ENCODE measurements at places on chromosomes 1 and 21.

GRCh38 chr1:234932106-234932505, 196.5 kb downstream of the TOMM20 start:
- H3K36me3 ChIP-seq, result no peaks in the 10 kb centered on the region
- no peak for DNase-seq
- peaks cover 32% of the 10 kb centered on the region for H3K4me1 ChIP-seq

GRCh38 chr1:30081379-30082102, 641.8 kb downstream of the MATN1 start:
- no peaks in the 10 kb centered on the region for H3K27me3 ChIP-seq
- no peak overlapping the region for H3K27ac ChIP-seq
- DNase-seq, result no peak

GRCh38 chr1:10502206-10502605, 27.5 kb downstream of the PEX14 start:
- H3K27ac ChIP-seq, result no peak overlapping the region
- no peaks in the 10 kb centered on the region for H3K36me3 ChIP-seq
- H3K27me3 ChIP-seq, result no peaks in the 10 kb centered on the region
- H3K4me3 ChIP-seq, result no peak overlapping the region

DNA sequence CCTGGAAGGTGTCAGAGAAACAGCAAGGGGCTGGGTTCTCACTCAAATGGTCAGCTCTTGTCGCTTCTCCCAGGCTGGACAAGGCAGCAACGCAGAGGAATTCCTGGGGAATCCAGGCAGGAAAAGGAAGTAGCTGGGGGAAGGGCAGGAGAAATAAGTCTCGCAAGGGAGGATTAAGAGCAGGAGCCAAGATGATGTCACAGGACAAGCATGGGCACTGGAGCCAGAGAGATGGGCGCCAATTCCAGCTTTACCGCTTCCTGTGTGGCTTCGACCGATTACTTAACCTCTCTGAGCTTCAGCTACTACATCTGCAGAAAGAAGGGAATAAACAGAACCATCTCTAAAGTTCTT, 70.5 kb downstream of the SSBP3 start:
- no peak overlapping the region for H3K4me3 ChIP-seq
- peaks cover 53% of the 10 kb centered on the region for H3K4me1 ChIP-seq
- DNase-seq, result no peak
- peaks cover 21% of the 10 kb centered on the region for H3K36me3 ChIP-seq
- H3K27ac ChIP-seq, result no peak overlapping the region

DNA sequence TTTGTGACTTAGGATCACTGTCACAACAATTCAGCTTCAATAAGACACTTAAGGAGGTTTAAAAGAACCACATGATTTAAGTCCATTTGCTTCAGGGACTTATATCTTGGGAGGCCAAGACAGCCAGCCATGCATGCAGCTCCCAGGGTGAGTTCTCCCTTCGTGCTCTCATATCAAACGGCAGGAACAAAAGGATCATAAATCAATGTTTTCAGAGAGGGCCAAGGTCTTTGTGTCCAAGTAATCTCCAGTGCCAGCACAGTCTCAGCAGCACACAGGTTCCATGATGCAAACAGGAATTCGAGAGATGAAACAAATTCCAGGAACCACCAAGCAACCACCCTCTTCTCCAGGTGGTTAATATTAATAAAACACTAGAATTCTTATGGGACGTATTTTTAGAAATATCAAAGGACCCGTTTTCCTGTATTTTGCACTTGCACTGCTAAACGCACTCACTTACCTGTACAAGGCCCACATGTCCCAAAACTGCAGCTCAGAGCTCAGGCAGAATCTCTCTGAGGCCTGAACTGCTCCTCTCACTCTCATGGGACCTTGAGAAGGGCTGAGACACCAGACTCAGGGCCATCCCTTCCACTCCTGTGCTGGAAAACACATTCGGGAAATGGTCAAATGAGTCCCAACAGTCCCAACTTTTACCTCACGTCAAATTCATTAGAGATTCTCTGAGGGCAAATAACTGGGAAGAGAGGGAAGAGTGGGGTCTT, 100.0 kb upstream of the RAB4A start:
- H3K4me3 ChIP-seq, result no peak overlapping the region
- H3K27ac ChIP-seq, result no peak overlapping the region
- no peaks in the 10 kb centered on the region for H3K27me3 ChIP-seq
- DNase-seq, result no peak
- no peaks in the 10 kb centered on the region for H3K4me1 ChIP-seq

DNA sequence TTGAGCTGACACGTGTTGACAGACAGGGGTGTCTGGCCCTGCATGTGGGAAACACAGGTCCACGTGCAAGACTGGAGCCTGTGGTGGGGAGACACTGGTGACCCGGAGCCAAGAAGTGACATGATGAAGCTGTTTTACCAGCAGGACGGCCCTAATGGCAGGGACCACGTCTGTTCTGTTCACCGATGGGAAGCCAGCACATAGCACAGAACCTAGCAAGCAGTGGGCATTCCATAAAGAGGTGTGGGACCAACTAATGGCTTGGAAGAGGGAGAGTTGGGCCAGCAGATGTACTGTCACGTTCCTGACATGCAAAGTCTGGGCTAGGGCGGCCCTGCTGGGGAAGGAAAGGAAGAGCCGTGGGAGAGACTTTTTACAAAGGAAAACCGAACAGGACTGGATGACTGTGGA, 15.3 kb downstream of the NAV1 start:
- H3K27me3 ChIP-seq, result peaks cover 11% of the 10 kb centered on the region
- no peaks in the 10 kb centered on the region for H3K4me1 ChIP-seq
- H3K4me3 ChIP-seq, result no peak overlapping the region
- DNase-seq, result no peak
- H3K36me3 ChIP-seq, result no peaks in the 10 kb centered on the region
- no peak overlapping the region for H3K27ac ChIP-seq

DNA sequence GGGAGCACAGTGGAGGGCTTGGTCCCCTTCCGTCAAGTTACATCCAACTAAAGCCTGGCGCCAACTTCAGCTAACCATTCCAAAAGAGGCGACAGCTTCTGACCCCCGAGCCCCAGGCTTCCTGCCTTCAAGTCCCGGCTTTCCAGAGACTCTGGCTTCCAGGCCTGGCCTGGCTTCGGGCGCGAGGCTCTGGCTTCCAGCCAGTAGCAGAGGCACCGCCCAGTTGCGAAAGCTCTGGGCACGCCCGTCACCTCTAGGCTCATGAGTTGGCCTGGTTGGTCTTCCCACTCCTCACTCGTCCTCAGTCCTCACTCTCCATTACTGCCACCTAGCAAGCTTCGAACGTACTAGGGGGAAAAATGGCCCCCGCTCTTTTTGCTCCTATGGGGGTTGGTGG, 30.0 kb upstream of the C1orf185 start:
- H3K4me3 ChIP-seq, result no peak overlapping the region
- H3K4me1 ChIP-seq, result no peaks in the 10 kb centered on the region
- H3K27me3 ChIP-seq, result no peaks in the 10 kb centered on the region
- H3K36me3 ChIP-seq, result no peaks in the 10 kb centered on the region

- H3K27me3 ChIP-seq, result no peaks in the 10 kb centered on the region
- no peak for DNase-seq
- no peak overlapping the region for H3K4me3 ChIP-seq
- H3K27ac ChIP-seq, result no peak overlapping the region
Observed at GRCh38 chr21:45264146-45264911, 23.4 kb downstream of the POFUT2 start.

- peak overlapping the region; percentile 91 for H3K4me3 ChIP-seq
- no peaks in the 10 kb centered on the region for H3K36me3 ChIP-seq
- DNase-seq, result no peak
- H3K27me3 ChIP-seq, result no peaks in the 10 kb centered on the region
- peaks cover 27% of the 10 kb centered on the region for H3K4me1 ChIP-seq
- H3K27ac ChIP-seq, result peak overlapping the region; percentile 73
Observed at GRCh38 chr21:32728456-32728839, 635 bp upstream of the SYNJ1 start.

DNA sequence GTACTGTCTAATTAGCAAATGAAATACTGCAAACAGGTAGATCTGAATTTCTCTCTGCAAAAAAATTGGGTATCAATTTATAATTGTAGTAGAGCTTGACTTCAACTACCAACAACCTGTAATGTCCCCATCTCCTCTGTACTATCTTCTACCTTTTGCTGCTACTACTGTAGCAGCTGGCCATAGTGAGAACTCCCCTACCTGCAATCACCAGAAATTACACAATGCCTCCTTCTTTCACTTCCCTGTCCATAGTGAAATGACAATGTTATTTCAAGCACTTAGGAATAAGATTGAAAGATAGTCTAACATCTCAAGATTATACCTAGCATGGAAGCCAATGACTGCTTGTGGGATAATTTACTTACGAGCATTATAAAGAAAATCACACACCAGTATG, 100.4 kb downstream of the ACBD6 start:
- no peaks in the 10 kb centered on the region for H3K36me3 ChIP-seq
- no peak for DNase-seq
- no peaks in the 10 kb centered on the region for H3K27me3 ChIP-seq
- H3K4me3 ChIP-seq, result no peak overlapping the region
- H3K4me1 ChIP-seq, result no peaks in the 10 kb centered on the region

DNA sequence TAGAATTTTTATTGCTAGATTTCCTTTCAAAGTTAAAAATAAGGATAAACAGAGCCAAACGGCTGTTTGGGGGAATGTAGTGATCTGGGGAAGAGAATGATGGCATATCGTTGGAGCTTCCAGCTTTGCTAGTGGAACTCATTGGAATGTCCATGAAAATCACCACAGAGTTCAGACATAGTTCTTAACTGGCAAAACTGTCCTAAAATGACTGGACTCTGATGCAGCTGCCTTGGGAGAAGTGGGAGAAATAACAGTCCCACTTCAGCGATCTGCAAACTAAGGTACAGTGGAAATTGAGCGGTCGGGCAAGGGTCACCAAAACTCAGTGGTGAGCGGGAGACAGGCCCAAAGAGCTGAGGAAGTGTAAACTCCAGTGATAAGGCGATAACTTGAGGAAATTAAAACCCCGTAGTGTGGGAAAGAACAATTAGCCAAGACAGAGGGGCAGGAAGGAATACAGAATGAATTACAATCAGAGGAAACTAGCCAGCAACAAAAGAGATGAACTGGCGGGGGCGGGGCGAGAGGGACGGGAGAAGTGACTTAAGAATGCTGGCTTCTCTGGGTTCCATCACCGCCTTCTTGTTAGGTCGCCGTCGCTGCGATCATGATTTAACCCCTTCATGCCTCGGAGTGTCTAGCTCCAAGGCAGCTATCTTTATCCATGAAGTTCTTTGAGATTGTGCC, 89.8 kb upstream of the ARHGAP29 start:
- H3K36me3 ChIP-seq, result no peaks in the 10 kb centered on the region
- H3K27me3 ChIP-seq, result no peaks in the 10 kb centered on the region
- H3K4me3 ChIP-seq, result no peak overlapping the region
- no peak for DNase-seq
- H3K4me1 ChIP-seq, result no peaks in the 10 kb centered on the region

DNA sequence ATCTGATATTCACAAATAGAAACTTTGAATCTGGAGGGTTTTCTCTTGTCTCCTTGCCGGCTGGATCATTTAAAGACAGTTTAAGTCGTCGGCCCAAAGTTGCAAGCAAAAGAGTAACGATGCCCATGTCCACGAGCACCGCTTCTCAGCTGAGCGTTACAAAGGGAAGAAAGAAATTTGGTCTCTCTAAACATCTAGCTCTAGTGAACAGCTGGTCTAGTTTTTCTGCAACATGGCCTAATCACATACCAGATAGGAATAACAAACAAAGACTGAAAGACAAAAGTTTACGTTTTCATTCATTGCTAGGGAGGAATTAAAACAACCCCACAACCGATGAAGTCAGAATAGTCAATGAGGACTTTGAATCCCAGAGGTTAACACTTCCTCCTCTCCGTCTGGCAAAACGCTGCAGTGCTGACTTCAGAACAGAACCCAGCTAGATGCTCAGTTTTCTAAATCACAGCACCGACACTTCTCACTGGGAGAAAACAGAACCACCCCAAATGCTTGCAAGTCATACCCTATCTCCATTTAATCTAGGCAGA, 69.4 kb downstream of the NTPCR start:
- no peak overlapping the region for H3K4me3 ChIP-seq
- no peaks in the 10 kb centered on the region for H3K27me3 ChIP-seq
- no peaks in the 10 kb centered on the region for H3K4me1 ChIP-seq
- H3K27ac ChIP-seq, result no peak overlapping the region
- no peaks in the 10 kb centered on the region for H3K36me3 ChIP-seq
- DNase-seq, result no peak

- DNase-seq, result no peak
- H3K27me3 ChIP-seq, result no peaks in the 10 kb centered on the region
- H3K27ac ChIP-seq, result no peak overlapping the region
- H3K4me1 ChIP-seq, result peaks cover 37% of the 10 kb centered on the region
- no peaks in the 10 kb centered on the region for H3K36me3 ChIP-seq
Observed at GRCh38 chr1:221783437-221783836, 41.5 kb upstream of the DUSP10 start.

- H3K4me3 ChIP-seq, result no peak overlapping the region
- H3K36me3 ChIP-seq, result no peaks in the 10 kb centered on the region
- H3K4me1 ChIP-seq, result no peaks in the 10 kb centered on the region
- DNase-seq, result no peak
Observed at GRCh38 chr1:178607718-178608408, 95.0 kb downstream of the TEX35 start.

DNA sequence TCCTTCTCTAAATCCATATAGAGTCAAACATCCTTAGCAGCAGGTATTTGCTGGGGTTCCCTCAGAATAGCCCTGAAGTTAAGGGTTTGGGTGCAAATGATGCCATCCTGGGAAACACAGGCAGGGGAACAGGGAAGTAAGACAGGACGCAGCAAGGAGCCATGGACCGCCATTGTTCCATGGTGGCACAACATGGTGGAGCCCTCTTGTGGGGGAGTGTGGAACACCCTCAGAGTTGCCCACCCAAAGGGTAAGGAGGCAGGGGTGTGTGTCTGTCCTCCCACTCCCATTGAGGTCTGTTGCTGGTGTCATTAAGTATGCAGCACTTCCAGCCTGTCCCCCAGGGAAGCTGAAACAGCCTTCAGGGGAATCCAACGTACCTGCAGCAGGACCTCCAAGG, 20.4 kb upstream of the RCAN1 start:
- no peaks in the 10 kb centered on the region for H3K4me1 ChIP-seq
- H3K4me3 ChIP-seq, result no peak overlapping the region
- no peaks in the 10 kb centered on the region for H3K36me3 ChIP-seq
- H3K27me3 ChIP-seq, result peaks cover 20% of the 10 kb centered on the region

GRCh38 chr1:182207300-182207699, 145.8 kb upstream of the ZNF648 start:
- H3K27me3 ChIP-seq, result peaks cover 9% of the 10 kb centered on the region
- peaks cover 8% of the 10 kb centered on the region for H3K4me1 ChIP-seq
- H3K36me3 ChIP-seq, result no peaks in the 10 kb centered on the region
- no peak overlapping the region for H3K4me3 ChIP-seq
- H3K27ac ChIP-seq, result no peak overlapping the region
- no peak for DNase-seq

DNA sequence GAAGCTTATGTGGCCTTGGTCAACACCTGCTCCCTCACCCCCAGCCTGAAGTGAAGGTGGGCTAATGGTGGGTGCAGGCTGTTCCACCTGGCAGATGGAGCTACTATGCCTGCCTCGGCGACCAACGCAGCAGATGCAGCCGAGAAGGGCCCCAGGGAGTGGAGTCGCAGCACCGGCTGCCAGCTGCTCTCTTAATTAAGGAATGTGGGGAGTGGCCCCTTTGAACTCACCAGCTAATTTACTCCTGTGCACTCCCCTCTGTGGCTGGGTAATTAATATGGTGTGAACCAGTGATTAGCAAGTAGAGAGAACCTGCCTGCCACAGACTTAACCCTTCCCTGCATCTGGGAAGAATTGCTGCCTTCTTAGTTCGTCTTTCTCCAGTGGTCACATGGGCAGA, 3.3 kb upstream of the SLAMF8 start:
- peaks cover 20% of the 10 kb centered on the region for H3K4me1 ChIP-seq
- no peaks in the 10 kb centered on the region for H3K27me3 ChIP-seq
- H3K36me3 ChIP-seq, result no peaks in the 10 kb centered on the region
- H3K4me3 ChIP-seq, result no peak overlapping the region

- no peaks in the 10 kb centered on the region for H3K36me3 ChIP-seq
- DNase-seq, result no peak
- peaks cover 2% of the 10 kb centered on the region for H3K4me1 ChIP-seq
- no peak overlapping the region for H3K4me3 ChIP-seq
Observed at GRCh38 chr1:218350035-218350525, 4.9 kb downstream of the TGFB2 start.

All from T-cell (primary cell).